ENCODE measurements at places on chromosomes 3 and 15.
A peak's percentile ranks its signal among the peaks of the same experiment; 100 is the strongest.

DNA sequence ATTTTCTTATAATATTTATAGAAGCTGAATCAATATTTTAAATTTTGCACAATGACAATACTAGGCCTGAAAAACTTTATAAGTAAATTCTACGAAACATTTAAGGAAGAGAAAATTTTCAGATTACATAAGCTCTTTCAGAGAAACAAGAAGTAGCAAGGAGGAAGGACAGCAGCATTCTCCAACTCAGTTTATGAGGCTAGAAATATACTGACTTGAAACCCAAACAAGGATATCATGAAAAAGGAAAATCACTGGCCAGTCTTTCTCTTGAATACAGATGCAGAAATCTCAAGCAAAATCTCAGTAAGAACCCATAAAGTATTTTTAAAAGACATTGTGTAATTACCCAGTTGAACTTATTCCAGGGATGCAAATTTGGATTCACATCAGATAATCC is 121.3 kb downstream of the STAC start:
- DNase-seq: no peak

GRCh38 chr3:161576714-161577510 is 80.3 kb downstream of the OTOL1 start:
- peak; percentile 46 for DNase-seq

GRCh38 chr3:189071446-189071845 is 100.3 kb upstream of the TPRG1 start:
- DNase-seq: peak; percentile 45

DNA sequence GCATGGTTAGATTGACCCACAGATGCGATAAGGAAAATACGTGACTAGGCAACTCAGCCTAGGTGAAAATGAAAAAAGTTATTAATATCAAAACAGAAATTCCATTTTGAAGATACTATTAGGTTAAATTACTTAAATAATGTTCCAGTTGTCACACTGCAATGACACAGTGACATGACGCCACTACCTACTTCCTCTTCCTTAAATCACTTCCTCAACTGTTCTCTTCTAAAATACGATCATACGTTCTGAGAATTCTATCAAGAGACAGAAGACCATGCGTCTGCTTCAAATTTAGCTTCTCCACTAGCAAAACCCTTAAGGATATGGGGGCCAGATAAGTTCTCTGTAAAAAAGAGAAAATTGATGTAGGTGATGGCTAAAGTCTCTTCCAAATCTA is 18.2 kb downstream of the CMTM6 start:
- no peak for DNase-seq

- DNase-seq: no peak
Observed at GRCh38 chr15:31130576-31131237, 29.2 kb upstream of the TRPM1 start.

GRCh38 chr3:31488475-31489017 is 44.2 kb upstream of the STT3B start:
- no peak for DNase-seq

DNA sequence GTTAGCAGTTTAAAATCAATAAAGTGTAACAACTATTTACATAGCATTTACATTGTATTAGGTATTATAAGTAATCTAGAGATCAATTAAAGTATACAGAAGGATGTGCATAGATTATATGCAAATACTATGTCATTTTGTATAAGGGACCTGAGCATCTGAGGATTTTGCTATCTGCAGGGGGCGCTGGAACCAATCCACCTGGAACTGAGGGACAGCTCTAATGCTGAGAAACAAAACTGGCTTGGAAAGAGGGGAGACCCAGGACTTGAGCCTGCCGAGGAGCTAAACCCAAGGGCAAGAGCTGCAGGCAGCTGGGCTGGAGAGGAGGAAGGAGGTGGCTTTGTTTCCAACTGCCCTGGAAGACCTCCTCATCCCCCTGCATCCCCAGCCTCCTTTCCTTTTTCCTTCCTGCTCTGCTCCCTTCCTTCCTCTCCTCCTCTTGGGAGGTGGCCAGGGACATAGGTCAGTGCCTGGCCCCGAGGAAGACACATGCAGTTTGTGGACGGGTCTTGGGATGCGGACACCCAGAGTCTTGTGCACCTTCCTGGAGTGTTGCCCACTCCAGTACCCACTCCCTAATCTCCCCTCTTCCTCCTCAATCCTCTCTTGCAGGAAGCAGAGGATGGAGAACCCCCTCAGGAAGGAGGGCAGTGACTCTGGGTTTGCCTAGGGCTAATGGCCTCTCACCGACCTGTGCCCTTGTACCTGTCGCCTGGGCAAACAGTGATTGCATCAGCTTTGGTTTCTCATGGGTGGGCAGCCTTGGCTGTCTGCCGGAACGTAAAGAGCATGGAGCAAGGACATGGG is 825 bp upstream of the RTP3 start:
- DNase-seq: no peak

DNA sequence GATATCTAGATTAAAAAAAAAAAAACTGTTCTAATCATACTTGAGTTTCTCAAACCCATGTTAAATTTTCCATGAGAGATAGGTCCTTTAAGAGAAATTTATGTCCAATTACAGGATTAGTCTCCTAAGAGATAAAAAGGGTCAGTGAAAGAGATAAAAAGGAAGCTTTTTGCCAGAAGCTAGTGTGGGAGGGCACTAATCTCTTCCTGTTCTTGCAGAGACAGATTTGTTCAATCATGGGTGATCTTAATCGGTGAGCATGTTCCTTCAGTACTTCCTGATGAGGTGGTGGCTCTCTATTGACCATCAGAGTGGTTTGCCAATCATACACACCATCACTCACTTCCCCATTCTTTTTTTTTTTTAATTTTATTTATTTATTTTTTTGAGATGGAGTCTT is 16.9 kb upstream of the LPP start:
- DNase-seq: no peak

- DNase-seq: no peak
Observed at GRCh38 chr15:100753503-100753902, 126.1 kb upstream of the ALDH1A3 start.

DNA sequence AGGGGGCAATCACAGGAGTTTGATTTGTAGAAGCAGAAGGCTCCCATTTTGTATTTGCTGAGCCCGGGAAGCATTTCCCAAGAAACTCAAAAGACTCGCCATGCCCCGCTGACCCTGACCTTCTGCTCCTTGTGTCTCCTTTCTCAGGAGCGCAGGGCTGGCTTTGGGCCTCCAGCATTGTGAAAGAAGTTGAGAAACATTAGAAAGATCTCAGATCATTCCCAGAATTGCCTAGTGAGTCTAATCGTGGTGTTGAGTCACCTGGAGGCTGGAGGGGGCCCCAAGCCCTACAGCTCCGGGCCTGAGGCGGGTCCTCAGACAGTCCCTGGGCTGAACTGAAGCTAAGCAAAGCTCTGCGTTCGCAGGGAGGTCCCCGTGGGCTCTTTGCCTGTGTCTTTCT is 10.9 kb upstream of the PIGZ start:
- DNase-seq: peak; percentile 35

DNA sequence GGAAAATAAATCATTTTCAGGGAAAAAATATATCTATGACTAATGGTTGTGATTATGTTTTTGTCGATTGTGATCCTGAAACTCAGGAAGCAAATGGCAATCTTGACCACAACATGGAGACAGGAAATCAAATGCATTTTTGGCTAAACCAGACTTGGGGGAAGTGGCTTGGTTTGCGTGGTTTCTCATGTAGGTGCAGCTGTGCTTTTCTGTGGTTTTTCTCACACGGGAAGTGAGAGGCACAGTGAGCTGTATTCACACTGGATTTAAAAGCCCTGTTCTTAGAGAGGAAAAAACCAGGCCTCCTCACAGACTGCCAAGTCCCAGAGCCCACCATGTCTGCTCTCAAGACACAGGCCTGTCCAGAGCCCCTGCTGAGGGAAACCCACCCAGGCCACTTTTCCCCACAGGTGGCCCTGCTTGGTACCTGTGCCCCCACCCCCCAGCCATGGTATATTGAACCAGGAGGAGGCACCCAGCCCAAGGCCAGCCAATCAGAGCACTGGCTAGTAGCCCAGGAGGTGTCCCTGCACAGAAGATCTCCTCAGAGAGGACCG is 46.1 kb downstream of the BTD start:
- DNase-seq: peak; percentile 97

- peak; percentile 49 for DNase-seq
Observed at GRCh38 chr3:49410846-49411534, 786 bp downstream of the RHOA start.

GRCh38 chr3:71312461-71312860 is 271.1 kb downstream of the FOXP1 start:
- DNase-seq: no peak

- DNase-seq: peak; percentile 48
Observed at GRCh38 chr15:64284042-64284441, 71.9 kb downstream of the CSNK1G1 start.
